ENCODE measurements at places on chromosomes 2 and 18. TPM values are rescaled to one million over a fixed set of nuclear protein-coding genes. Genes with fewer than 3 reads are reported as not detected.

Gene ARMC9
- total RNA-seq = 3.4 TPM

Gene TSN
- total RNA-seq = 35.1 TPM

Gene DHRS9
- total RNA-seq = 0.64 TPM

Gene NOSTRIN
- total RNA-seq = 5.0 TPM

Gene LHCGR
- 1.3 TPM for total RNA-seq

Gene CACNB4
- total RNA-seq = 0.29 TPM

Gene LIPG
- 14.0 TPM for total RNA-seq

Gene RMDN2
- 4.4 TPM for total RNA-seq

Gene ASXL2
- total RNA-seq = 29.0 TPM

Gene SLC35F5
- total RNA-seq = 58.3 TPM

Gene SLC30A3
- total RNA-seq = 11.1 TPM

Gene MYOM1
- 1,558 TPM for total RNA-seq

Gene BCL2
- 18.3 TPM for total RNA-seq

Gene MRO
- 1.3 TPM for total RNA-seq

Gene KCTD1
- 14.0 TPM for total RNA-seq

Gene TMEM200C
- 0.23 TPM for total RNA-seq

Gene PRKRA
- 55.3 TPM for total RNA-seq

Gene ST6GAL2
- 0.20 TPM for total RNA-seq

Gene IL18RAP
- total RNA-seq = 0.47 TPM

Gene TUBA3E
- total RNA-seq = 49.7 TPM

Gene MERTK
- 4.0 TPM for total RNA-seq

Gene GTF2A1L
- total RNA-seq = not detected

Gene TRIB2
- 44.2 TPM for total RNA-seq

Gene PSMA8
- total RNA-seq = not detected

Gene VIL1
- total RNA-seq = not detected

Gene PAIP2B
- 61.9 TPM for total RNA-seq

Gene GNLY
- total RNA-seq = 1.8 TPM

Gene UGT1A10
- not detected for total RNA-seq

Gene TIGD1
- total RNA-seq = 1.6 TPM

Gene TOGARAM2
- total RNA-seq = 20.3 TPM

Gene CFAP210
- total RNA-seq = not detected

Gene RAX
- not detected for total RNA-seq

Gene IL36RN
- total RNA-seq = not detected

Gene UCN
- 0.64 TPM for total RNA-seq

Gene CIDEA
- total RNA-seq = 6.1 TPM

Gene ALPI
- total RNA-seq = not detected

Gene IER3IP1
- 9.6 TPM for total RNA-seq

Gene QPCT
- total RNA-seq = 5.2 TPM

Gene DNAJC5G
- total RNA-seq = 1.7 TPM

Gene POTEC
- not detected for total RNA-seq

Gene CYB5A
- 78.6 TPM for total RNA-seq

Gene PLCD4
- 0.68 TPM for total RNA-seq

Gene SGPP2
- total RNA-seq = 5.2 TPM

Gene PKDCC
- 25.1 TPM for total RNA-seq

Gene ASAP2
- 10.6 TPM for total RNA-seq

Gene LCT
- not detected for total RNA-seq

Gene SIX3
- total RNA-seq = not detected

Gene ANKRD62
- not detected for total RNA-seq

Gene ACKR3
- 17.7 TPM for total RNA-seq

Gene ZNF236
- total RNA-seq = 12.4 TPM

Gene ECEL1
- total RNA-seq = not detected

Gene SUPT7L
- total RNA-seq = 28.8 TPM

Gene SERPINB10
- not detected for total RNA-seq

Gene OXER1
- 0.30 TPM for total RNA-seq

Gene BUB1
- 1.3 TPM for total RNA-seq

Gene SLC14A1
- total RNA-seq = 25.3 TPM

Measured in heart right ventricle (tissue), 16 donors.